Activated gamma-delta T cell treated with anti-CD3 and anti-CD28 coated beads, Interleukin-2, amount 50 U/mL, for 16 hours (primary cell): ENCODE measurements at places on chromosomes 6 and 20.

- DNase-seq = no peak
Measured at GRCh38 chr6:113137426-113137825, 719.7 kb upstream of the MARCKS start.

GRCh38 chr6:137589067-137589848, 95.1 kb upstream of the OLIG3 start:
- peak; percentile 23 for DNase-seq

DNA sequence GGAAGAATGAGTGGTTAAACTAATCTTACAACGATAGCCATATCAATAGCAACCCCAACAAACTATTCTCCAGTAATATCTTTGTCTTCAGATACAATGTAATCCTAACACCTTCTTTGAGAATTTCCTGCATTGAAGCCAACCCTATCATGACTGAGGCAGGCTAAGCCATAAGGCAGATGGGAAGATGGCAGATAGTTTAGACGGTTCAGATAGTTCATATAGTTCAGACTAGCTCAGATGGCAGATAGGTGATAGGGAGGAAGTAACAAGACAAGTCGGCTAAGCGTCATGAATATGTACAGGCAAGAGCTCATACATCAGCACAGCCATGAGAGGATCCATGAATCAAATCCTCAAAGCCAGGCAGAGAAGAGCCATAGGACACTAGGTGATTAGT, 39.1 kb upstream of the BEND6 start:
- DNase-seq = no peak

DNA sequence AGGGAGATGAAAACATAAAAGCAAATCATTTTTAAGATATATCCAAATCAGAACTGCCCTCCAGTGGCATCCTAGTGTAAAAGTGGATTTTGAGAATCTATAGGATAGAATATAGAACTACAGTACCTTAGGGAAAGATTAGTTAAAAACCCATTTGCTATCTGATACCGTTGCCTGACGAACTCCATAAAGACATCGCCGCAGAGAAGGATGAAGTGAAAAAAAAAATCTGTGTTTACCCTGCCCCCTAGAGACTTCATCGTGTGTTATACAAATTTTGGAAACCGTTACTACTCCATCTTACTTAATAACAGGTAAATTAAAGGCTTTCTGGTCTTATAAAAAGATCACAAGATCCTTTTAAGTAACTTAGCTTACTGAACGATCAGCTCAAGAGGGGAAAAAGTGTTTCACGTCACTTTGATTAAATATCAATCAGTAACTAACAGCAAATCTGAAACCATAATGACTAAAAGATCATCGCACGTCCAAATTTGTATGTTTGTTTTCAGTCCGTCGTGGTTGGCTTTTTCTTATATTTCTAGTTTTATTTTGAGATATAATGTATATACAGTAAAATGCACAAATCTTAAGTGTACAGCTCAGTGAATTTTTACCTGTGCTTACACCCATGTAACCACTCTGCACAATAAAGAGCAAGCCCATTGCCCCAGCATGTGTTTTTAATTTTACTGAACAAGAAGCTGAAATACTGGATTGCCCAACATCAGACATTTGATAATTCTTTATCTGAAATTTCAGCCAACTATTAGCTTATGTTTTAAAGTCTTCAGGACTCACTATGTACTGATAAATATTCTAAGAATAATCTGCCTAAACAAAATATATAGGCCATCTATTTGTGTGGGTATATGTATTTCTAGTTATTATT, 881 bp upstream of the MCM3 start:
- no peak for DNase-seq

DNA sequence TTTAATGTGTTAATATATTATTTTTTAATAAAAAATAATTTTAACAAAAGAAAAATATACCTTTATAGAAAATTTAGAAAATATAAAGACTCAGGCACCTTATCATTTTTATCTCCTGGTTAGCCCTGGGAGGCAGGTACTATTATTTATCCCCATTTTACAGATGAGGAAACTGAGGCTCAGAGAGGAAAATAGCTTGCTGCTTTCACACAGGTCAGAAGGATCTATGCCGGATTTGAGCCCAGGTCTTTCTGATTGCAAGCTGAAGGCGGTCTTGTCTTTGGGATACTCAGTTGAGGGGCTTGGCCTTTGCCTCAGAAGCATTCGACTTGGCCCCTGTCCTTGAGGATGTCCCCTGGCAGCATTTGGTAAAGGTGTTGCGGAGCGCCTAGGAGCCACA, 11.5 kb upstream of the OSER1 start:
- no peak for DNase-seq

DNA sequence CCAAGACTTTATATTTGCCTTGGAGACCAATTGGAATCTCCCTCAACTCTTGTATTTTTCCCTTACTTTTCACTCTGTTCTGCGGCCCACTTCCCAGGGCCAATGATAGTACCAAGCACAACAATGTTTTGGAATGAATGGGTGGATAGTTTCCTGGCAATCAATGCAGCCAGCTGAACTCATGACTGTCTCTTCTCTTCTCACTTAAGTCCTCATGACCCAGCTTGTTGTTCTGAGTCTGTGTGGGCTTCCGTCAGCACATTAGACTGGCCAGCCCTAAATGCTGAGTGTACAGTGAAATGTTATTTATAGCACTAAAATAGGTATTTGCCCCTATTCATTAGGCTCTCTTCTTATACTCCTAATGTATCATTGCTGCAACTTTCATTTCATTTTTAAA, 5.6 kb upstream of the MBOAT1 start:
- no peak for DNase-seq

DNA sequence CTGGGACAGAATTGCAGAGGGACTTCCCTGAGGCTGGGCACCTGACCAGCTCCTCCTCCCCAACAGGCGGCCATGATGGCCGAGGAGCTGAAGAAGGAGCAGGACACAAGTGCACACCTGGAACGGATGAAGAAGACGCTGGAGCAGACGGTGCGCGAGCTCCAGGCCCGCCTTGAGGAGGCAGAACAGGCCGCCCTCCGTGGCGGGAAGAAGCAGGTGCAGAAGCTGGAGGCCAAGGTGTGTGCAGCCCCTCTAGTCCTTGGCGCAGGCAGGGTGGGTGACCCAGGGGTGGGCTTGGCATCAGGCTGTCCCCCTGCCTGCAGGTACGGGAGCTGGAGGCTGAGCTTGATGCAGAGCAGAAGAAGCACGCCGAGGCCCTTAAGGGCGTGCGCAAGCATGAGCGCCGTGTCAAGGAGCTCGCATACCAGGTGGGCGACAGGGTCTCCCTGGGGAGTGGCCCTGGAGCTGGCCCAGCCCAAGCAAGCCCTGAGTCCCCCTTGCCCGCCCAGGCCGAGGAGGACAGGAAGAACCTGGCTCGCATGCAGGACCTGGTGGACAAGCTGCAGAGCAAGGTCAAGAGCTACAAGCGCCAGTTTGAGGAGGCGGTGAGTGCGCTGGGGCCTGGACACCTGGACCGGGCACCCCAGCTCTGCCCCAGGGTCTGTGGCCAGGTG, 45.4 kb downstream of the MYH7B start:
- DNase-seq = no peak

- DNase-seq = no peak
Measured at GRCh38 chr20:8187740-8188139, 55.7 kb downstream of the PLCB1 start.

DNA sequence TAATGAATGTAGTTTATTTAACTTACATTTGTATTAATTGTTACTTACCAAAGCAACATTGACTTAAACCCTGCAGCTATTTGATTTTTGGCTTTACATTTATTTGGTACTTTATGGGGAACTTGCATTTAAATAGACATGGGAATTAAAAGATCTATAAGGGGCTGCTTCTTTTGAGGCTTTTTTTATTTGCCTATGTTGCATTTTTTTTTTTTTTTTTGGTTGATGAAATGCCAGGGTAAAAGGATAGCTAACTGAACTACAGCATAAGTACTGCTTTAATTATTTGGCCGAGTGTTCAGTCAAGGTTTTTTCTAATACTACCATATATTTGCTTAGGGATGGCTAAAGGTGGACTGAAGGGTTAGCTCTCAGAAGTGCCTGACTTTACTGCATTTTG, 62.5 kb upstream of the CDH4 start:
- no peak for DNase-seq

DNA sequence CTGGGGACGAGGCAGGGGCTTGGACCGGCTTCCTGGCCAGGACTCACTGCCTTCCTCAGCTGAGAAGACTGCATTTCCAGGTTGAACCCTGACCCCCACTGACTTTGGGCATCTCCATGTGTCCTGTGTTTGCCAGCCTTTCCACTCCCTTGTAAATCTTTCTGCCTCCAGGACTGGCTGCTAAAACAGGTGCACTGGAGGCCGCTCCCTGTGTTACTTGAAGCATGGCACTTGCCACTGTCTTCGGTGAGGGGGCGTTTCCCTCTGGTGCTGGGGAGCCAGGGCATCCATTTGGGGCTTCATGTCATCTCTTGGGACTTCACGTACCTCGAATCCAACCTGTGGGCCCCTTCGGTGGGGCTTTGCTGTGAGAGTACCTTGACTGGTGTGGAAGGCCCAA, 6.7 kb upstream of the RBM38 start:
- DNase-seq = no peak

DNA sequence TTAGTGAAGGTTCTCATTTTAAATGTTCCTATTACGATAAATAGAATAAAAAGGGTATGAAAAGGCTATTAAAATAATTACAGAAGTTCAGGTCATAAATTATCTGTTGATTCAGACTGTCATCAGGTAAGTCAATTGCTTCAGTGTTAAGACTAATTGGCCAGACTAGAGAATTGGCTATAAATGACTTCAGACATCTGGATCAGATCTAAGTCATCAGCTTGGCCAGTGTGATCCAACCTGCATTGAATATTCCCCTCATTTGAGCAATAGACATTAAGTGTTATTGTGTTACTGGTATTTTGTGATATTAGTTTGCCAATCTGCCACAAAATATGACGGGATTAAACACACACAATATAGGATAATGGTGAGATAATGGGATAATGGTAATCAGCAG, 377.6 kb upstream of the CITED2 start:
- no peak for DNase-seq

GRCh38 chr6:154984146-154984545, 11.0 kb upstream of the TIAM2 start:
- DNase-seq = no peak

- DNase-seq = peak; percentile 69
Measured at GRCh38 chr6:41683523-41684310, 45.4 kb downstream of the MDFI start.

- DNase-seq = no peak
Measured at GRCh38 chr20:3686867-3687321, 5.1 kb upstream of the ADAM33 start.

GRCh38 chr20:61173961-61174725, 77.9 kb upstream of the CDH4 start:
- no peak for DNase-seq

DNA sequence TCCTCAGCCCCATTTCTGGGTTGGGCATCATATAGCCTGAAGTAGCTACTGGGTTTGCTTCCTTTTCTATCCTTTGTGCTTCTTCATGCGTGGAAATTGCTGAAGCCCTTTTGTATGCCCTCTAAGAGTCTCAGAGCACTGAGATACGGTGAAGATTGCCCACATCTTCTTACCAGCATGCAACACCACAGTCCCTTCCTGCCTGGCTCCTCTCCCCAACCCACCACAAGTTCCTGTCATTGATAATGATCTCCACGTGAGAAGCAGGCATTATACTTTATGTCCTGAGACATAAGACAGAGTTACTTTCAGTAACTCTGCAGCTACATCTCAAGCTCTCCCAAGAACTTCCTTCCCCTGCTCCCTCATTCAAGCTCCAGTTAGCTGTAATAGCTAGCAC, 15.8 kb upstream of the PLCB4 start:
- no peak for DNase-seq

DNA sequence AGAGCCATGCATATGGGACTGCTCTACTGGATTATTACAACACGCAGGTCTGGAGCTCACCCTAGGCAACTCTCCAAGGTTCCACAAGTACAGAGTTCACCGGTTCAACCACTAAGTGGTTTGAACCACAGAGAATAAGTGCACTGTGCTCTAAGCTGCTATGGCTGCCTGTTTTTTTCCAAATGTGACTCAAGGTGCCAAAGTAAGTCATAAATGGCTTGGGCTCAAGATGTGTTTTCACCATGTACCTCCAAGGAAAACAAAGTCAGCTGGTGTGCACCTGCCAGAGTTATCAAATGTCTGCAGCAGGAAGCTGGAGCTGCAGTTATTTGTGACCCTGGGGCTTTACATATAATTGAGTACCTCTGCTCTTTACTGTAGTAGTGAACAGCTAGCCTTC, 76.7 kb downstream of the PREP start:
- no peak for DNase-seq

- no peak for DNase-seq
Measured at GRCh38 chr20:46580613-46581205, 30.3 kb upstream of the OCSTAMP start.

GRCh38 chr6:131134980-131135243, 355 bp upstream of the AKAP7 start:
- no peak for DNase-seq

DNA sequence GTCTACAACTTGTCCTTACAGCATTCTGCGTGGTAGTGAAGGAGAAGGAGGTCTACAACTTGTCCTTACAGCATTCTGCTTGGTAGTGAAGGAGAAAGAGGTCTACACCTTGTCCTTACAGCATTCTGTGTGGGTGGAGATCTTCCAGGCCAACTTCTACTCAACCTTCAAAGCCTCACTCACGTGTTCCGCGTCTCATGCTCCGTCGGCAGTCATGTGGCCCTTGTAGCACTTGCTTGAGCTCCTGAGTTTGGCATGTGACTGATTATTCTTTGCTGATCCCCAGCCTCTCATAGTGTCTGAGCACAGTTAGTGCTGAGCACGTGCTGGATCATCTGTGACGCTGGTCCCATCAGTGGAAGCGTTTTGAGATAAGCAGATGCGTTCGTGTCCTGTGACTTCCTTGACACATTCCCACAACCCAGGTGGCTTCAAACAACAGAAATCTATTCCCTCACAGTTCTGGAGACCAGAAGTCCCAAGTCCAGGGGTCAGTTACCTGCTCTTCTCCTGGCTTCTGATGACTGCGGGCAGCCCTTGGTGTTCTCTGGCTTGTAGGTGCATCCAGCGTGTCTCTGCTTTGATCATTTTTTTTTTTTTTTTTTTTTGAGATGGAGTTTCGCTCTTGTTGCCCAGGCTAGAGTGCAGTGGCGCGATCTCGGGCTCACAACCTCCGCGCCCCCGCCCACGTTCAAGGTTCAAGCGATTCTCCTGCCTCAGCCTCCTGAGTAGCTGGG, 2.6 kb downstream of the SS18L1 start:
- DNase-seq = no peak

DNA sequence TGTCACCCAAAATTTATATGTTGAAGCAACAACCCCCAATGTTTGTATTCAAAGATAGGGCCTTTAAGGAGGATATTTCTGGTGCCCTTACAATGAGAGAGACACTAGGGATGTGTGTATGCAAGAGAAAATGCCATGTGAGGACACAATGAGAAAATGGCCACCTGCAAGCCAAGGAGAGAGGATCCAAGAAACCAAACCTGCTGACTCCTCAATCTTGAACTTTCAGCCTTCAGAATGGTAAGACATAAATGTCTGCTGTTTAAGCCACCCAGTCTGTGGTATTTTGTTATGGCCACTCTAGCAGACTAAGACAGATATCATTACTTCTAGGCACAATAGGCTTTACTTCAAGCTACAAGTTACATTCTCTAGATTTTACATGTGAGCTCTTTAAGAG, 1145.1 kb upstream of the MAP3K7 start:
- no peak for DNase-seq
